Neural crest cell (in vitro differentiated cells): ENCODE measurements at places on chromosomes 3 and 15.

- no peak for DNase-seq
Observed at GRCh38 chr15:66785637-66786036, 83.6 kb downstream of the SMAD6 start.

GRCh38 chr3:31008994-31009393 is 114.5 kb upstream of the GADL1 start:
- no peak for DNase-seq

DNA sequence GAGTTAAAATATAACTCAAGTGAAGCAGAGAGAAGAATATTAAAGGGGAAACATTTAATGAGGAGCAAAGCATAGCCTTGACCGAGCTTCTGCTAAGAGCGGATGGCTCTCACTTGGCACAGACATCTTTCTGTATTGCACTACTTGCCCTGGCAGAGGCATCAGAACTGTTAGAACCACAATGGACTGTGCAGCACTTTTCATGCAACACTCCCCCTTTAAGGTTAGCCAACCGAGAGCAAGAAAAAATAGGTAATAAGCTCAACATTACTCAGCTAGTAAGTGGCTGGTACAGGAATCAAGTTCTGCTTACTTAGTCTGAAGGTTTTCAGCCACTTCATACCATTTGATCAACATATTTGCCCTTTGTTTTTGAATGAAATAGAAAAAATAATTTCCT is 33.7 kb downstream of the CRTC3 start:
- DNase-seq = no peak

- DNase-seq = no peak
Observed at GRCh38 chr15:32908135-32908801, 190.5 kb downstream of the GREM1 start.

DNA sequence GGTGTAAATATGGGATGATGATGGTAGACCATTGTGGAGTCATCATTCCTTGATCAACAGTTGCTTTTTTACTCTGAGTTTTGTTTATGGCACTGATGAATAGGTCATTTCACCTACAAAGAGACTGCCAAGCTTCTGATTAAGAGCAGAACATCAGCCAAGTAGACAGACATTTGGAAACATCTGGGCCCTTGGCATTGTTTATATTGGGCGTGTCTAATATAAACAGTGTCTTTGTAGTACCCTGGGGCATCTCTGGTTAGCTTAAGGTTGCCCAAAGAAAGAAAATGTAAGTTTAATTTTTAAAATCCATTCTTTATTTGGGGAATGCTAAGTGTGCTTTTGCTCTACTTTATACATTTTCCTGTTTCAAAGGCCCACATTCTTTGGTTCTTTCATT is 377.0 kb downstream of the FEZF2 start:
- no peak for DNase-seq

GRCh38 chr3:41324156-41324475 is 124.8 kb downstream of the CTNNB1 start:
- no peak for DNase-seq
